ENCODE measurements at places on chromosomes 3 and 15.

GRCh38 chr3:177852001-177852807, 654.9 kb upstream of the TBL1XR1 start:
- no peak for DNase-seq

GRCh38 chr15:78064544-78064943, 13.0 kb downstream of the TBC1D2B start:
- DNase-seq: no peak

- no peak for DNase-seq
Observed at GRCh38 chr3:129773691-129774663, 119.5 kb downstream of the TMCC1 start.

GRCh38 chr3:17802950-17803349, 60.5 kb upstream of the TBC1D5 start:
- DNase-seq: no peak

DNA sequence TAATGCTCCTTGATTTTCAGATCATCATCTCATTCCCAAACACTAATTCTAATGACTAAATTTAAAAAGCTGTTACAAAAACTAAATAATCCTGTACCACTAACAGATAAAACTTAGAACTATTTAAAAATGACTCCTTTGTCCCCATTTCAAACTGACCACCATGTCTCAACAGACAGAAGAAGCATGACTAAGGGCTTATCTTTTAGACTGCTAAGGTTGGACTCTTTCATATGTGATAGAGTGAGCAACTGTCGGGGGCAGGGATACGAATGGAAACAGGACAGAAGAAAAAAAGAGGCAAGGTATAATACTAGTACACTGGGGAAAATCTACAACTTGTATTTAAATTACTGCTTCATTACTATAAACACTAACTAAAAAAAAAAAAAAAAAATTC, 23.3 kb downstream of the SNX4 start:
- no peak for DNase-seq

DNA sequence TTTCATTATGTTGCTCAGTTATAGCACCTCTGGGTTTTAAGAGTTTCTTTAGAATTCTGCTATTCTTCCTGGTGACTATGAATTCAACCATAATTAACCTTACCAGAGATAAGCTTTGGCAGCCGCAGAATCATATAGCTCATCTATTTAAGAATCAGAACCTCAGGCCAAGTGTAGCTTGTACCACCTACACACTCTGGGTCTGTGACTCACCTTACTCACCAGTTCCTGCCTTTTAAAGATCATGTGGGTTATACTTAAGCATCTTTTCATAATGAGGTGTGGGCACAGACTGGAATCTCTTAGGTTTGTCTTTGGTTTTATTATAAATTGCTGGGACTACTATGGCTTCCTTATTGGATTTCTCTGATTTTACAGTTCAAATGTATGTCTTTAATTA, 21.9 kb downstream of the CDV3 start:
- DNase-seq: no peak

DNA sequence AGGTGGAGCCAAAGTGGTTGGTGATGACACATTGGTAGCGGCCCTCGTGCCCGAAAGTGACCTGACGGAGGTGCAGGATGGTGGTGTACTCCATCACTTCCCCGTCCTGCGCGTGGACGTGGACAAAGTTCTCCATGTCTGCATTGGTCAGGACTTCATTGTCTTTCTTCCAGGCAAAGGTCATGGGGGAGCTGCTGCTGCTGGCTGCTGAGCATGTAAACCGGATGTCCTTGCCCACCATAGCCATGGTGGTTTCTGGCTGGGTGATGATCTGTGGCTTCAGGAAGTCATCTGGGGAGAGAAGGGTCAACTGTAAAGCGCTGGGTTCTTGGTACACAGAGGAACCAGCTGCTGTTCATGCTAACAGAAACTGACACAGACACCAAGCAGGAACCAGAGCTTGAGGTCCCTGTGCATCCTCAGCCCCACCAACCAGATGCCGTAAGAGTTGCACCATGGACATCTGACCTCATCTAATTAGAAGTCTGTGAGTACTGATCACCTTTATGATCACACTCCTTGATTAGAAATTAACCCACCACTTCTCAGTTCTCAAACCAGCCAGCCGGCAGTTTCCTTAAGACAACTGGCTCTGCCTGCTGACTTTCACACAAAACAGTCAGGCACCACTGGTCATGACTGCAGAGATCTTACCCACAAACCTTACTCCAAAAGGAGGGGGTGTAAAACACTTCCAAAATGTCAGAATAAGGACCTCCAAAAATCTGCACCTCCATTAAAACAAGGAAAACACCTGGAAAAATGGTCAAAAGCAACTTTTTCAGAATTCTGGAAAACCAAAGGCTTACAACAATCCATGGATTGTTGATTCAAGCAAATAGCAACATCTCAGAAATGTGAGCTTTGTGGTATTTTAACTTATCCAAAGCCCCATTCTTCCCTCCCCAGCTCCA, 114.6 kb downstream of the LRIG1 start:
- no peak for DNase-seq

- DNase-seq: no peak
Observed at GRCh38 chr3:101185341-101185740, 135.0 kb downstream of the IMPG2 start.

DNA sequence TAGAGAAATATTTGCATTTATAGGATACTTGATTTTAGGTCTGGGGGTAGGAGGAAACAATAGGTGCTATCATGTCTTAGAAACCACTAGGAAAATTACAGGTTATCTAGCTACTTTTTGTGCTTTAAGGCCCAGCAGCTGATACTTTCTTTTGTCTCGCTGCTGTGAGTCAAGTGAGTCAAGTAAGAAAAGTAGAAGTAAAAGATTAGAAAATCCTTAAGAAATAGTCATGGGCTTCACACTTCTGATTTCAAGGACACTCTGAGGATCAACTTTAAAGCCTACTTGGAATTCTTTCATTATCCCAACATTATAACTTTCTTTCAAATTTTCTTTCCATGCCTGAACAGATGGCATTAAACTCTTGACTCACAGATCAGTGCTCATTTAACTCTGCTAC, 95.2 kb upstream of the RBMS3 start:
- no peak for DNase-seq

DNA sequence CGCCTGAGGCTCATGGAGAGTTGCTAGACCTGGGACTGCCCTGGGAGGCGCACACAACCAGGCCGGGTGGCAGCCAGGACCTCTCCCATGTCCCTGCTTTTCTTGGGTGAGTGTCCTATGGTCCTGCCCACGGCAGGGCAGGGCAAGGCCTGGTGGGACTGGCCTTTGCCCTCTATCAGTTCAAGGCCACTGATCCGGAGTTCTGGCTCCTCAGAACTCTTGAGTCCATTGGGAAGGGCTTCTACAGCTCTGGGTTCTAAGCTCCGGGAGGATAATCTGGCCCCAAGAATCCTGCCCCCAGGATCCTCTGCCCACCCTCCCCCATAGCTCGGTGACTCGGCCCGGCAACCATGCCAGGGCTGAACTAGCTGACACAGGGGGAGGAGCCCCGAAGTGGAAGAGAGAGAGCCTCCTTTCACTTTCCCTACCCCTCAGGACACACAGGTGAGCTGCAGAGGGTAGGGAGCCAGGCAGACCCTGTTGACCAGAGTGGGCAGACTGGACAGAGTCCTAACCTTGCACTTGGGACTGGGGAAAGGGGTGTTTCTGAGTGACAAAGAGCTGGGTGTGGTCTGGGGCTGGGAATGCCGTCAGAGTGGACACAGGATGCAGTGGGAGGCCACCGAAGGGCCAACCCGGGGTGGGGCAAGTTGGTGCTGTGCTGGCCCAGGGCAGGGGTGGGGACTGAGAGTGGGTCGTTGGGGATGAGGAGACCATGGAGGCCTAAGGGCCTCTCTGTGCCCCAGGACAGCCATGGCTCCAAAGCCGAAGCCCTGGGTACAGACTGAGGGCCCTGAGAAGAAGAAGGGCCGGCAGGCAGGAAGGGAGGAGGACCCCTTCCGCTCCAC, 664 bp downstream of the PARP3 start:
- DNase-seq: peak; percentile 41

DNA sequence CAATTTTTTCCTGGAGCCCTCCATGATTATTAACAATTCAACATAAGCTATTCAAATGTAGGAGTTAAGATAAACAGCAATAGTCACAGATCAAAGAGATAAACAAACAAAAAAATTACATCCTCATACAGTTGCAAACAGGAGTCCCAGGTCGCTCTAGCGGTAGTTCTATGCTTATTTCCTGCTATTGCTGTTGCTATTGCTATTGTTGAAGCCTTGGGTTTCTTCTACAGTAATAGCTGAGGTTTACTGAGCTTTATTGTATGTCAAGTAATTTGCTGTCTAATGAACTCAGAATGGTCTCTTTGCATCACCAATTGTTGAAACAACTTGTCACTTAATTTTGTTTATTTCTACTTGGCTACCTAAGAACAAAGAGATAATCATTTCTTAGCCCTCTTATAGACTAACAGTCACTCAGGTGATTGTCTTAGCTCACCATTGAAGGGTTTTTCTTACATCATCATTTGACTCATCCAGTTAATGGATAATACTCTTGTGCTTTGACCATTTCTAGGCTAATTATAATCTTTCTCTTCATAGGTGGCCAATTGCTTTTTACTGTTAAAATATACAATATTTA, 654.6 kb downstream of the MECOM start:
- DNase-seq: no peak

GRCh38 chr15:97126553-97127233, 796.2 kb downstream of the NR2F2 start:
- DNase-seq: no peak

- no peak for DNase-seq
Observed at GRCh38 chr15:30924353-30924752, 20.6 kb downstream of the FAN1 start.

- no peak for DNase-seq
Observed at GRCh38 chr15:70083946-70084345, 13.8 kb downstream of the TLE3 start.

DNA sequence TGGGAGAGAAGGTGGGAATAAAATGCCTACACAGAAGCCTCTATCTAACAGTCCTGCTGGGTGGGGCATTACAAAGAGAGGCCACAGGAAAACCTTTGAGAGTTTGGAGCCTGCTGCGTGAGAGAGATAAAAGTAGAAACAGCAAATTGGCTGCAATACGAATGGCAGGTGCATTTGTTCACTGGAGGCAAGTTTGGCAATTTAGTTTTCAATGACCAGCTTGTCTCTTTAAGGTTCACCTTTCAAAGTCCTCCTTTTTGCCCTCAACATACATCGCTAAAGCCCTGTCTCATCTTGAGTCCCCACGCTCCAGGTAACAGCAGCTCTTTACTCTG, 405.7 kb downstream of the LSAMP start:
- DNase-seq: no peak

- DNase-seq: no peak
Observed at GRCh38 chr3:47362701-47363100, 18.1 kb upstream of the PTPN23 start.

GRCh38 chr15:75725719-75726607, 13.3 kb upstream of the CSPG4 start:
- DNase-seq: no peak

DNA sequence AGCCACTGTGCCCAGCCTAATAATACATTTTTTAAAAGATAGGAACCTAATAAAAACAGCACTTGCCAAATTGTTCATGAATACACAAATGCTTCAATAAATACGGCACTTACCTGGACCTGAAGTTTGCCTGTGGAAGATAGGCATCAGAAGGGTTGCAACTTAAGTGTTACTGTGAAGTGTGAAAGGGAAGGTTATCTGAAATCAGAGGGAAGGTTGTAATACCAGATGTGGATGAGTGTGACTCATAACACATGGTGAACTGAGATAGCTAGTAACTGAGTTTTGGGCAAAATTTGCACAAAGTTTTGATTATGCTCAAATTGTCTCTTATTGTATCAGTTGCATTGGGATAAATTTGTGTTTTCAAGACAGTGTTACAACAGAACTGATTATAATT, 68.0 kb downstream of the ATP11B start:
- DNase-seq: no peak

GRCh38 chr3:126960604-126960995, 22.3 kb upstream of the PLXNA1 start:
- DNase-seq: no peak

DNA sequence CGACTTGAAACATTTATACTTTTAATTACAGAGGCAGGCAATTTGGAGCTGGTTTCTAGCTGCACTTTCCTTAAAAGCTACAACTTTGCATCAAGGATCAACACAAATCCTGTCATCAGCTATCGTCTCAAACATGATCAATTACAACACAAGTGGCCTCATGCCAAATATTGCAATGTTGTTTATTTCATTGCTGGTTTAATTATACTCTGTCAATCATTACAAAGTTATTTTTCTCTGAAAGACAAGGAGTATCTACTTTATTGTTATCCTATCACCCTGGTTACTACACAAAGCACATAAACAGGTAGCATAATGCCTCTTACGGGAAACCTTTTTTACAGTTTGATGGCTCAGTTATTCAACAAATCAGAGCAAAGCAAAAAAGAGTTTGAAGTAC, 58.0 kb upstream of the FOXB1 start:
- DNase-seq: no peak

- no peak for DNase-seq
Observed at GRCh38 chr3:146256851-146257486, 6.1 kb upstream of the PLSCR4 start.

GRCh38 chr3:122349171-122349570, 24.1 kb downstream of the CSTA start:
- DNase-seq: no peak

DNA sequence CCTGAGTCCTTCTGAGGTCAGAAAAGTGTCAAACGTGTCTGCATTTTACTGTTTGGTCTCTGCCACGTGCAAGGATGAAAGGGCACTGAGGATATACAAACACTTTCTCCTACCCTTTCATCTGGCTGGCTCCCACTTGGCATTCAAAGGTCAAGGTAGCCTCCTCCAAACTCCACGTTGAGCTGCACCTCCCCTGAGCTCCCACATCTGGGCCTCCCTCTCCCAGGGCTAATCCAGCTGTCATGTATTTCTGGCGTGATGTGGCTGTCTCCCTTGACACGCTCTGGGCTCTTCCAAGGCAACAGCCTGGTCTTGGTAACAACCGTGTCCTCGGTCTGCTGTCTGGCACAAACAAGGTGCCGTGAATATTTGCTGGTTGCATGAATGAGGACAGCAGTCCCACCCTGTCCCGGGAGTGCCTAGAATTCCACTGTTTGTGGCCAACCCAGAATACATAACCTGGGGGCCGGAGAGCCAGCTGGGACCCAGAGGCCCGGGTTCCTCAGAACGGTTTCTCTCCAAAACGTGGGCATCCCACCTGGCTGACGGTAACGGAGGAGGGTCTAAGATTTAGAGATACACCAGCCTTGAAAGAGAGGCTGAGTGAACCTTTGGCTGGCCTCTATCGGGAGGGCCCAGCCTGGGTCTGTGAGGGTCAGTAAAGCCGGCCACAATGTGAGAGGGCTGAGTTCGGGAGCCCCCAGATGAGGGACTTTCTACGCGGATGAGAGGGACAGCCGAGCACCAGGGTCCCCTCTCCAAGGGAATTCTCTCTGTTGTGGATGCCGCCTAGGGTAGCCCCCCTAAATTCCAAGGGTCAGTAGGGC, 767 bp downstream of the GLT8D1 start:
- DNase-seq: no peak
